Camera-type eye (tissue), 1 donor: ENCODE measurements at places on chromosomes 3 and 15. TPM values are rescaled to one million over a fixed set of nuclear protein-coding genes. Genes with fewer than 3 reads are reported as not detected.

DZIP1L gene
- total RNA-seq, result 43.1 TPM

PRTG gene
- total RNA-seq, result 34.4 TPM

CTXN2 gene
- total RNA-seq, result not detected

SLC2A2 gene
- not detected for total RNA-seq

TM4SF4 gene
- not detected for total RNA-seq

CCDC80 gene
- total RNA-seq, result 43.5 TPM
